ENCODE measurements at places on chromosomes 1 and 21. TPM values are rescaled to one million over a fixed set of nuclear protein-coding genes. Genes with fewer than 3 reads are reported as not detected.

Gene ATAD3C
- total RNA-seq, result not detected

Gene LRRC41
- 66.9 TPM for total RNA-seq

Gene TCHH
- not detected for total RNA-seq

Gene SORT1
- 9.4 TPM for total RNA-seq

Gene ATP1A2
- total RNA-seq, result not detected

Gene PRKAA2
- total RNA-seq, result 0.10 TPM

Gene MYBPHL
- total RNA-seq, result not detected

Gene HSF2BP
- 0.13 TPM for total RNA-seq

Gene UQCRH
- total RNA-seq, result 475 TPM

Gene OR2G6
- not detected for total RNA-seq

Data from mammary microvascular endothelial cell (primary cell).